ENCODE measurements at places on chromosomes 5 and 9. TPM values are rescaled to one million over a fixed set of nuclear protein-coding genes. Genes with fewer than 3 reads are reported as not detected.

Gene MARCOL
- not detected for total RNA-seq

Gene GFRA3
- 3.9 TPM for total RNA-seq

Gene CARD6
- 4.1 TPM for total RNA-seq

Gene SLC25A51
- 31.0 TPM for total RNA-seq

Gene IPPK
- total RNA-seq, result 7.4 TPM

Gene C5orf34
- 4.3 TPM for total RNA-seq

Gene ZDHHC11
- total RNA-seq, result 1.8 TPM
